Thoracic aorta (tissue), 2 donors: ENCODE measurements at places on chromosomes 6 and 20. TPM values are rescaled to one million over a fixed set of nuclear protein-coding genes. Genes with fewer than 3 reads are reported as not detected.

- no peak for DNase-seq
- H3K27ac ChIP-seq, result no peak overlapping the region
- H3K4me3 ChIP-seq, result no peak overlapping the region
- H3K36me3 ChIP-seq, result no peaks in the 10 kb centered on the region
Observed at GRCh38 chr6:108671790-108672189, 111.1 kb downstream of the FOXO3 start.

GRCh38 chr6:129645106-129645829 lies 64.7 kb downstream of the ARHGAP18 start:
- H3K27ac ChIP-seq, result peak overlapping the region; percentile 4
- no peak overlapping the region for H3K4me3 ChIP-seq
- no peaks in the 10 kb centered on the region for H3K36me3 ChIP-seq
- peaks cover 19% of the 10 kb centered on the region for H3K4me1 ChIP-seq
- no peaks in the 10 kb centered on the region for H3K27me3 ChIP-seq

- no peak for DNase-seq
- H3K27me3 ChIP-seq, result no peaks in the 10 kb centered on the region
- no peak overlapping the region for H3K27ac ChIP-seq
- H3K4me3 ChIP-seq, result no peak overlapping the region
Observed at GRCh38 chr20:48421547-48421946, 406.3 kb downstream of the PREX1 start.

GRCh38 chr20:44807051-44807683 lies 3.2 kb downstream of the RIMS4 start:
- H3K36me3 ChIP-seq, result no peaks in the 10 kb centered on the region
- peaks cover 5% of the 10 kb centered on the region for H3K4me1 ChIP-seq
- DNase-seq, result no peak

DNA sequence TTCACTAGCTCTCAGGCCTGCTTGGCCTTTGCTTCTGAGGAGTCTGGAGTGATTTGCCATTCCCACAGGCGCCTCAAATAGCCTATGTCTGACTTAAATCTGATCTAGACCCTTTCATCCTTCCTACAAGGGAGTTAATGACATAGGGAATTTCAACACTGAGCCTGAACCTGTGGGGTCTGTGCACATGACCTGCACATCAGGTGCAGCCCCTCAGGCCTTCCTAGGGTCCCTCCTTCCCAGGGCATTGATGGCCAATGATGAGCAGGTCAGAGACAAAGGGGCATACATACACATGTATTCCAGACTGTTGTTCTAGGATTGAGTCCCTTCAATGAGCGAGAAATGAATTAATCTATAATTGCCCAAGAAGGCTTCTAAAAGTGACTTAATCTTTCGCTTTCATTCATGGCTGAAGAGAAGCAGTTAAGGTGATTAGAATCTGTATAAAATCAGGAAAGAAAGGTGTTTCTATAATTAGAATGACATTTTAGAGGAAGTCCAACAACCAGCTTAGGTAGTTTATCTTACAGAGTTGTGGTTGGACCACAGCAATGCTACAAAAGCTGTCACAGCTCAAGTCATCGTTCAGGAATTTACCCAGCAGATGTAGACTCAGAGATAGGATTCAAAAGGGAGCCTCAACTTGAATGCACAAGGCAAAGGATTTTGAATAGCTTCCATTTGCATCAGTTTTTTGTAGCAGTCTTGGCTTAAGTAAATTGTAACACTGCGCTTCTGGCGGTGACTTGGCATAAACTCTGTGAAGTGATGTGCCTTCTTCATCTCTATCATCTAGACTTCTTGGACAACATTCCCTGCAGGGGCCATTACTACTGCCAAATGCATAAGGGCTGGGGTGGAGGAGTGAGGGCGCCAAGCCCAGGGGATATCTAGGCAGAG lies 27.0 kb upstream of the TBC1D7 start:
- H3K27ac ChIP-seq, result no peak overlapping the region
- H3K4me3 ChIP-seq, result no peak overlapping the region
- peaks cover 3% of the 10 kb centered on the region for H3K4me1 ChIP-seq
- H3K27me3 ChIP-seq, result no peaks in the 10 kb centered on the region

DNA sequence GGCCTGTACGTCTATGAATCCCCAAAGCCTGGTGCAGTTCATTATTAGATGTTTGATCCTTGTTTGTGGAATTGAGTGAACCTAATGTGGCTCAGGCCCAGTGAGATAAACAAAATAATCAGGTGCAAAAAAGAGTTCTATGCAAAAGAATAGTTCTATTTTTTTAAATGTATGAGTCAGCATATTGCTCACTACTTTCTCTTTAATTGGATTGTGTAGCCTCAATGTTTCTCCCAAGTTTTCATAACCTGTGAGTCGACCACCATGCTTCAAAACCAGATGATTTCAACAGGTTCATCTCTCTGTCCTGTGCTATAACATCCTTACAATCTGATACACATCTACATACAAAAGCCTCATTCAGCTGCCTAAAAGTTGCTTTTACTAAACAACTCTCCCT lies 116.5 kb upstream of the HDAC2 start:
- no peaks in the 10 kb centered on the region for H3K27me3 ChIP-seq
- no peak overlapping the region for H3K4me3 ChIP-seq
- no peaks in the 10 kb centered on the region for H3K36me3 ChIP-seq
- H3K4me1 ChIP-seq, result peaks cover 2% of the 10 kb centered on the region
- DNase-seq, result no peak

DNA sequence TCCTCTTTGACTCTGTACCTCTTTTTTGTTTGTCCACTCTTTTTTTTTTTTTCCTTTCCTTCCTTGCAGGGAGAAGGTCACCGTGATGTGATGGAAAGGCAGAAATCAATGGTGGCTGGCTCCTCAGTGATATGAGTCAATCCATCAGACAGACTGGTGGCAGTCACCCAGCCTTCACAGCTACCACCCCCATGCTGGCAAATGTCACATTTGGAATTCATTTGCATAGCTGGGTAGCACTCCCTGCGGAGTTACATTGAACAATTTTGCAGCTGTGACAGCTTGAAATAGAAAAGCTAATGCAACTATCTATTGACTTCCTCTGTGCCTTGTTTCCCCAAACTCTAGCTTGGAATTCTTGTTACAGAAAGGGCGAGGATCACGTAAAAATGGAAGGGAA lies 668.4 kb downstream of the C6orf118 start:
- H3K4me3 ChIP-seq, result no peak overlapping the region
- H3K27ac ChIP-seq, result no peak overlapping the region
- no peaks in the 10 kb centered on the region for H3K36me3 ChIP-seq

DNA sequence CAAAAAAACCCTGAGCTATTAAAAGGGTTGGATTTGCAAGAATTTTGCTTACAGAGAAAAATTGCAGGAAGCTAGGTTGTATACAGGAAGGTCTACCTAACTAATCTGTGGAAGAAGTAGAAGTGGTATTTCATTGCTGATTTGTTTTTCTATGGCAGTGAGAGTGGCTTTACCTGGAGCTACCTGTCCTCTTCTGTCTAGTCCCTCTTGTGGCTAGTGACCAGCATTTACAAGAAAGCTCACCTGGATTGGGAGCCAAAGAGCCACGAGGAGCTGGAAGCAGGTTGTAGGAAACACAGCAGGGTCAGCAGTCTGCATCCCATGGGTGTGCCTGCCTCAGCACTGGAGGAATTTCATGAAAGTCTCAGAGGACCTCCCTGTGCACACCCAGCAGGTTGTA lies 120.3 kb upstream of the RALGAPA2 start:
- no peak overlapping the region for H3K4me3 ChIP-seq
- no peaks in the 10 kb centered on the region for H3K27me3 ChIP-seq
- H3K36me3 ChIP-seq, result no peaks in the 10 kb centered on the region
- no peak for DNase-seq

DNA sequence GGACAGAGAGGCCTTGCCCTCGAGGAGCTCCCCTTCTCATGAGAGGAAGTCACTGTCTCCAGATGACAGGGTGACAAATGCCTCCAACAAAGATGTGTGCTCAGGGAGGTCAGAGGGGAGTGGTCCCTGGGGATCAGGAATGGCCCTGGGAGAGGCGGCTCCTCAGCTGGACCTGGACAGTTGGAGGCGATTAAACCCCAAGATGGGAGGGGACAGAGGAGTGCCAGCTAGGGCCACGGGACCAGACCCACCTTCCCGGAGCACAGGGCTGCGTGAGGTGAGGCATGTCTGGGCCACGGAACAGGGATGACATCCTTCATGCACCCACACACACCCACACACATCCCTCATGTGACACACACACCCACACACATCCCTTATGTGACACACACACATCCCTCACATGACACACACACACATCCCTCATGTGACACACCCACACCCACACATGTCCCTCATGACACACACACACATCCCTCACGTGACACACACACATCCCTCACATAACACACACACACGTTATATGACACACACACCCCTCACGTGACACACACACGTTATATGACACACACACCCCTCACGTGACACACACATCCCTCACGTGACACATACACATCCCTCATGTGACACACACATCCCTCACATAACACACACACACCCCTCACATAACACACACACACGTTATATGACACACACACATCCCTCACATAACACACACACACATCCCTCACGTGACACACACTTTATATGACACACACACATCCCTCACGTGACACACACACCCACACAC lies 57.4 kb upstream of the SLCO4A1 start:
- no peak for DNase-seq
- H3K4me1 ChIP-seq, result peaks cover 14% of the 10 kb centered on the region
- peaks cover 5% of the 10 kb centered on the region for H3K27me3 ChIP-seq
- no peak overlapping the region for H3K27ac ChIP-seq
- H3K36me3 ChIP-seq, result no peaks in the 10 kb centered on the region
- H3K4me3 ChIP-seq, result no peak overlapping the region

GRCh38 chr6:54315656-54316055 lies 7.4 kb downstream of the TINAG start:
- no peaks in the 10 kb centered on the region for H3K4me1 ChIP-seq
- H3K27me3 ChIP-seq, result no peaks in the 10 kb centered on the region
- H3K27ac ChIP-seq, result no peak overlapping the region

GRCh38 chr6:2505624-2506023 lies 245.1 kb downstream of the MYLK4 start:
- H3K27me3 ChIP-seq, result no peaks in the 10 kb centered on the region
- no peak for DNase-seq
- H3K36me3 ChIP-seq, result no peaks in the 10 kb centered on the region
- peaks cover 31% of the 10 kb centered on the region for H3K4me1 ChIP-seq
- no peak overlapping the region for H3K27ac ChIP-seq

- no peak overlapping the region for H3K4me3 ChIP-seq
- no peak overlapping the region for H3K27ac ChIP-seq
- no peak for DNase-seq
- no peaks in the 10 kb centered on the region for H3K36me3 ChIP-seq
- H3K27me3 ChIP-seq, result no peaks in the 10 kb centered on the region
- H3K4me1 ChIP-seq, result peaks cover 21% of the 10 kb centered on the region
Observed at GRCh38 chr6:37994223-37994622, 174.7 kb downstream of the ZFAND3 start.

DNA sequence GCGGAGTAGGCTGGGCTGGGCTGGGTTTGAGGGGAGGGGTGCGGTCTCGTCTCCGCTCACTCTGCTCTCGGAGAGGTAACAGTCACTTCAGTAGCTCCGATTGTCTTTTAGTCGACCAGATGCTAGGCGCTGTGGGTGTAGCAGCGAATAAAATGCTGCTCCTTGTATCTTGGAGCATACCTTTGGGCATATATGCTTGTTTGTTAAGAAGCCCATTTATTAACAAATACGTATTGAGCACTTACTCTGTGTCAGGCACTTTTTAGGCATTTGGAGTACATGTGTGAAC lies 545 bp downstream of the ACTR5 start:
- no peaks in the 10 kb centered on the region for H3K36me3 ChIP-seq
- no peaks in the 10 kb centered on the region for H3K27me3 ChIP-seq
- peaks cover 9% of the 10 kb centered on the region for H3K4me1 ChIP-seq
- no peak for DNase-seq
- peak overlapping the region; percentile 80 for H3K27ac ChIP-seq

DNA sequence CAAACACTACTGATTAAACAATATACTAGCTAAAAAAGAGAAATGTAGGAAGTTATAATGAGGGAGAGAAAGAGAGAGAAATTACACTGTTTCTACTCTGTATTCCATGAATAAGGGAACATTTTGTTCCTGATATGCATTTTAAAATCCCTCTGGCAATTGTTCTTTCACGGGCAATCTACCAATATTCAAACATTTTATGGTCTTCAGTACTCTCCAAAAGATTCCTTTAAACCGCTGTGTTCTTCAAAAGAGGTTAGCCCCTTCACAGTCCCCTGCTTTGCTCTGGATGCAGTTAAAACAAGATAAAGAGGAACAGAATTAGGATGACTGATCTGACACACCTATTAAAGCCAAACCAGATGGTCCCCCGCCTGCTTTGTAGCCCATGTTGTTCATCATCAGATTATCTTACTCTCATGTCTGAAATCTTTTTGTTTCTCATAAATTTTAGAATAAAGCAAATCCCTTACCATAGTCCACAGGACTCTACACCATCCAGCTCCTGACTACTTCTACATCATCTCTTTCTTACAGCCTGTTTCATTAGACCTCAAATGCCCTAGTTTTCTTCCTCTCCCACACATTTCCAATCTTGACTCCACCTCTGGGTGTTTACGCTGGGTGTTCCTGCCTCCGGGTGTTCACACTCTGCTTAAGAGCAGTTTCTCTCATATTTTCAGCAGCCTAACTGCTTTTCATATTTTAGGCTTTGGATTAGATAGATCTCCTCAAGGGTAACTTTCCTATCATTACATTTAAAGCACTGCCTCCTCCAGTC lies 399.7 kb downstream of the COL12A1 start:
- no peaks in the 10 kb centered on the region for H3K4me1 ChIP-seq
- DNase-seq, result no peak
- no peak overlapping the region for H3K27ac ChIP-seq
- H3K36me3 ChIP-seq, result no peaks in the 10 kb centered on the region
- H3K4me3 ChIP-seq, result no peak overlapping the region

DNA sequence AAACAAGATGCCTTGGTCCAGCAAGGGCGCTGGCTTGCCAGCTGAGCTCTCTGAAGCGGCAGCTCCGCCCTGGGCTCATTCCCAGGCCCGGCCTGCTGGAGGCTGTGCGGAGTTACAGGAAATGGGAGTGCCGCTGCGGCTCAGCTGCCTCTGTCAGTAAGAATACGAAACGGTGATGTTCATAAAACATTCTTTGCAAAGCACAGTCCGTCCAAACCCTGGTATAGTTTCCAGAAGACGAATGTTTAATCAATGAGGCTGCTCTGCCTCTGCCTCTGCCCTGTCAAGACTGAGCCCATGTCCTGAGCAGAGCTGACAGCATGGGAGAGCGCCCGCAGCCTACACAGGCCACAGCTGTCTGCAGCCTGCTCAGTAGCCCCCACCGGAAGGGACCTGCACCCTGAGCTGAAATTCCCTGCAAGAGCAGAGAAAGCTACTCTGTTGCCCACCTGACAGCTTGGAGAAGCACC lies 153.3 kb upstream of the SNX9 start:
- H3K27me3 ChIP-seq, result no peaks in the 10 kb centered on the region
- H3K36me3 ChIP-seq, result peaks cover 3% of the 10 kb centered on the region
- peak overlapping the region; percentile 70 for H3K27ac ChIP-seq

GRCh38 chr6:110864824-110865223 lies 9.8 kb upstream of the AMD1 start:
- no peak overlapping the region for H3K27ac ChIP-seq
- H3K27me3 ChIP-seq, result no peaks in the 10 kb centered on the region
- H3K4me3 ChIP-seq, result no peak overlapping the region
- no peaks in the 10 kb centered on the region for H3K4me1 ChIP-seq

MCCD1 gene
- total RNA-seq, result not detected

ISM1 gene
- 20.4 TPM for total RNA-seq

NFYA gene
- 20.6 TPM for total RNA-seq

HBS1L gene
- 48.5 TPM for total RNA-seq

KIF13A gene
- 79.3 TPM for total RNA-seq
